ENCODE measurements at places on chromosomes 13 and 19. TPM values are rescaled to one million over a fixed set of nuclear protein-coding genes. Genes with fewer than 3 reads are reported as not detected.

DNA sequence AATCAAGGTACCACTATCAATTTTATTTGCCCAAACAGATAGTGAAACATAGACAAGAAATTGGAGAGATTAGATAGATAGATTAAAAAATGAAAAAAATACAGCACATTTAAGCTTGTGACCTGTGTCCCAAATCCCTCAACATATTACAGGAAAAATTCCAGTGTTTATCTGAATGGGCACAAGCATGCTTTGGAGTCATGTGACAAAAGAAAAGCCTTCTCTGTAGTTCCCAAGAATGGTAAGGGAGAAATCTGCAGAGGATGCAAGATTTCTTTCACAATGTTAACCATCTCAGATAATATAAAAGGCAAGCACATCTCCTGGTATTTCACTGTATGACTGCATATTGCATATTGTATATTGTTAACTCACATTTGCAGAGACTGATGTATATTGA is 168.0 kb downstream of the PCDH9 start:
- no peak for DNase-seq

DNA sequence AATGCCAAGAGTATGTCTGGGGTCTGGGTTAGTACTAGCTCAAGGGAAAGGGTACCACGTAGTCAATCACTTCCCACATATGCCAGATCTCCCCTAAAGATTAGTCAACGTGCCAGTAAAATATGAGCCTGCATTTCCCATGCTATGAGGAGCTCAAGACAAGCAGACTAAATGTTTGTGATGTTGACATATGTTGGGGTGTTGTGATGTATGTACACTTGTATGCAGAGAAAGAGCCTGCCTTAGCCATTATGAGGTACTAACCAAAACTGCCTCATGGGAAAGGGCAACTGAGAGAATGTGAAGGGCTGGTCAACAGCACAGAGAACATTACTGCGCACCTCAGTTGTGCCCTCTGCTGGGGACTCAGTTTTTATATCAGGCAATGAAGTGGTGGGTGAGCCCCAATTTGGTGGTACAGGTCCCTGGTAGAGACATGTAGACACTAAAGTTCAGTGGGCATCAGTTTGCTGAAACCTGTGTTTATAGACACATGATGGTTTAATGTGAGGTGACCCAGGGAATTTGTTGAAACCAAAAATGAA is 287.0 kb downstream of the DCT start:
- peak; percentile 57 for DNase-seq

The OR7A5 gene
- total RNA-seq = not detected

GRCh38 chr13:37144661-37145060 is 39.2 kb upstream of the CSNK1A1L start:
- no peak for DNase-seq

DNA sequence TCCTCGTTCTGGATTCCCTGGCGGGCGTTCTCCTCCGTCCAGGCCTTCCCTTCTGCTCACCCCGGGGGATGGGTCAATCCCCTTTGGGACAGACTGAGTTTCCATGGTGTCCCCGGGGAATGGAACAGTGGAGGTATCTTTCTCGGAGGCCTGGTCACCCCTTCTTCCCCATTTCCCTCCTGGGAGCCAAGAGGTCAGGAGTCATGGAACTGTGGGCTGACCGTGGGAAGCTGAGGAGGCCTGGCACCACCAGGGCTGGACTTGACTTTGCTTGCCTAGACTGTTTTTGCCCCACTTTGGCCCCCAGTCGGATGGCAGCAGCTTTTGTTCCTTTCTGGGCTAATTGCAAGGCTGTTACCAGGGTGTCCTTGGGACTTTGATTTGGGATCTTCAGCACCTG is 2.0 kb downstream of the NACC1 start:
- DNase-seq = peak; percentile 13

DNA sequence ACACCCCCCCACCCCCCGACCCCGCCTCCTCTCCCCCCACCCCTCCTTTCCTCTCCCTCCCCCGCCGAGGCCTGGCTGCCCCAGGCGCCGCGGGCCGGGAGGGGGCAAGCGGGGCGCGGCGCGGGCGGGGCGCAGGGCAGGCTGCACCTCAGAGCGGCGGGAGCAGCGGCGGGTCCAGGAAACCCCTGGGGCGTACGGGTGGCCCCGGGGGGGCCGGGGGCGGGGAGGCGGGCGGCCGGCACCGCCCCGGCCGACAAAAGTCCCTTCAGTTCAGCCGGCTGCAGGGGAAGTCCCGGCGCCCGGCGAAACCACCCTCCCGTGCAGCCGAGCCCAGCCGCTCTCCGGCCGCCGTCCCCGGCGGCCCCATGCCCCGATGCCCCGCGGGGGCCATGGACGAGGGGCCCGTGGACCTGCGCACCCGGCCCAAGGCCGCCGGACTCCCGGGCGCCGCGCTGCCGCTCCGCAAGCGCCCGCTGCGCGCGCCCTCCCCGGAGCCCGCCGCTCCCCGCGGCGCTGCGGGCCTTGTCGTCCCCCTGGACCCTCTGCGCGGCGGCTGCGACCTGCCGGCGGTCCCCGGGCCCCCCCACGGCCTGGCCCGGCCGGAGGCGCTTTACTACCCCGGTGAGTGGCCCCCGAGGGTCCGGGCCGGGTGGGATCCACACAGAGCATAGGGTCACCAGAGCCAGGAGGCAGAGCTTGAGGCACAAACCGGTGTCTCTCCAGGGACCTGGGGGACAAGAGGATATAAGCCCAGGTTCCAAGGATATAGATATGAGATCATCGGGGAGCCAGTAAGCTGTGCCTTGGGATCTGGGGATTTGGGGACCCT is at the start of gene BCL3:
Gene BCL3 (plus strand): TSS at position 283 of the 829 bp plus-strand sequence. CDS start 83 bp downstream, at position 366.
- no peak for DNase-seq

DNA sequence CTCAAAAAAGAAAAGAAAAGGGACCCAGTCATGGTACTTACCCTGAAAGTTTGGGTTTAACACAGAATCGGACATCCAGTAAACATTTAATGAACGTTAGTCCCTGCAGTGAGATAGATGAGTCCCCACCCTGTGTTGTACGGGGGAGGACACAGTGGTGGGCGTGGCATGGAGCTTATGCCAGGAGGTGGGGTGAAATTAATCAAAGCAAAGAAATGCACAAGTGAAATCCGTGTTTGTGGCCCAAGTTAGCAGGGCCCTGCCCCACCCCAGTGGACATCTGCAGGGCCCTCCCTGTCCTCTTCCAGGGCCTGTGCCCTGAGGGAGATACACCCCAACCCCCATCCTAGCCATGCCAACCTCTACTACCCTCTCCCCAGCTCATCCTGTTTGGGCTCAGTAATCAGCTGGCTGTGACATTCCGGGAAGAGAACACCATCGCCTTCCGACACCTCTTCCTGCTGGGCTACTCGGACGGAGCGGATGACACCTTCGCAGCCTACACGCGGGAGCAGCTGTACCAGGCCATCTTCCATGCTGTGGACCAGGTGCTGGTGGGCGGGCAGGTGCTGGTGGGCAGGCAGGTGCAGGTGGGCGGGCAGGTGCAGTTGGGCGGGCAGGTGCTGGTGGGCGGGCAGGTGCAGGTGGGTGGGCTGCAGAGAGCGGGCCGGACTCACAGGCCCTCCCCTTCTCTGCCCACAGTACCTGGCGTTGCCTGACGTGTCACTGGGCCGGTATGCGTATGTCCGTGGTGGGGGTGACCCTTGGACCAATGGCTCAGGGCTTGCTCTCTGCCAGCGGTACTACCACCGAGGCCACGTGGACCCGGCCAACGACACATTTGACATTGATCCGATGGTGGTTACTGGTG is 3.9 kb downstream of the MCOLN1 start:
- no peak for DNase-seq

GRCh38 chr19:45113628-45114027 is 20.6 kb downstream of the PPP1R37 start:
- DNase-seq = no peak

The GCDH gene
- 54.4 TPM for total RNA-seq

The IL11 gene
- total RNA-seq = 3.9 TPM

DNA sequence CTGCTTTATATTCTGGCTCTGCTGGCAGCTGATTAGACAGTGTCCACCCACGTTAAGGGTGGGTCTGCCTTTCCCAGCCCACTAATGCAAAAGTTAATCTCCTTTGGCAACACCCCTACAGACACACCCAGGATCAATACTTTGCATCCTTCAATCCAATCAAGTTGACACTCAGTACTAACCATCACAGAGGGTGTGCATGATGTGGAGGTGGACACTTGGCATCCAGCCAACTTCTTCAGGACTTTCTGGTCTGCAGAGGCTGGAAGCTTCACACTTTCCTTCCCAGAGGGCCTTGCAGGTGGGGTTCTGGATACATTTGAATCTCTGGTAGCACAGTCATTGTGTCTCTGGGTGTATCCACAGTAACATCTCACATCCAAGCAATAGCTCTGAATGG is 18.9 kb upstream of the IGFL1 start:
- DNase-seq = no peak

- no peak for DNase-seq
Observed at GRCh38 chr19:12098040-12098439, 33.5 kb downstream of the ZNF844 start.

The LTBP4 gene
- 115 TPM for total RNA-seq

GRCh38 chr19:17289489-17289888 is 7.8 kb downstream of the ANKLE1 start:
- peak; percentile 91 for DNase-seq

DNA sequence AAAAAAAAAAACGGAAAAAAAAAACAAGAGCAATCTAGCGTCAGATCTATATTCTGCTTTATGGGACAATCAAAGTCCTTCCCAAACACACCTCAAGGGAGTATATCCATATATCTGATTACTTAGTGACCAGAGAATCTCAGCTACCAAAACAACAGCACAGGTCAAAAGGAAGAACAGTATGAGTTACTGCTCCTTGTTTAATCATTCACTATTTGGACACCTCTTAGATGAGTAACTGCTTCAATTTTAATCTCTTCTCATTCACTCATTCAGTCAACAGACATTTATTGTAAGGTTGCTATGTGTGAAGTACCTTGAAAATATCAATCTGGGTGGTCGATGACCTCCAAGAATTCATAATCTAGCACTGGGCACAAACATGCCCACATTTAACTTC is 193.2 kb downstream of the IRS2 start:
- no peak for DNase-seq

DNA sequence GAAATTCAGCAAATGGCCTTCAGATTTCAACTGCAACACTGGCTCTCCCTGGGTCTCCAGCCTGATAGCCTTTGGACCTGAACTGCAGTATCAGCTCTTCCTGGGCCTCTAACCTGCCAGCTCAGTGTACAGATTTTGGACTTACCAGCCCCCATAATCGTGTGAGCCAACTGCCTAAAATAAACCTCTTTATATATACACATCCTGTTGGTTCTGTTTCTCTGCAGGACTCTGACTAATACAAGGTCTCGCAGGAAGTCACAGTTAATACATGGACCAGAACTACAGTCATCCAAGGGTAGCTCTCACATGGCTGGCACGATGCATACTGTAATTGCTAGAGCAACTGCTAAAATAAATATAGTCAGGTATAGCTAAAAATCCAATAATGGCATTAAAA is 85.1 kb downstream of the KATNAL1 start:
- no peak for DNase-seq

DNA sequence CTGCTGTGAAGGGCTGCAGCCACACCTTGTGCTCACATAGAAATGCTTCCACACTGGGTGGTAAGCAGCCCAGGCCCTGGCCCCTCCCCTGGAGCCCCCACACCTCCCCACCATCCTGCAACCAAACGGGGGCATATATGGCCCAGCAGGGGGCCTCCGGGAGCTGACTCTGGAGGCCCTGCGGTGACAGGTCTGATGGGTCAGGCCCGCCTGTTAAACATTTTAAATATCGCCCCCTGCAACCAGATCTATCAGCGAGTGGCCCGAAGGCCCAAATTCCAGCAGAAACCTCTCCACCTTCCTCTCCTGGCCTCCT is 48.0 kb upstream of the KATNAL1 start:
- peak; percentile 47 for DNase-seq

GRCh38 chr19:29467824-29468401 is 57.9 kb upstream of the VSTM2B start:
- peak; percentile 60 for DNase-seq

DNA sequence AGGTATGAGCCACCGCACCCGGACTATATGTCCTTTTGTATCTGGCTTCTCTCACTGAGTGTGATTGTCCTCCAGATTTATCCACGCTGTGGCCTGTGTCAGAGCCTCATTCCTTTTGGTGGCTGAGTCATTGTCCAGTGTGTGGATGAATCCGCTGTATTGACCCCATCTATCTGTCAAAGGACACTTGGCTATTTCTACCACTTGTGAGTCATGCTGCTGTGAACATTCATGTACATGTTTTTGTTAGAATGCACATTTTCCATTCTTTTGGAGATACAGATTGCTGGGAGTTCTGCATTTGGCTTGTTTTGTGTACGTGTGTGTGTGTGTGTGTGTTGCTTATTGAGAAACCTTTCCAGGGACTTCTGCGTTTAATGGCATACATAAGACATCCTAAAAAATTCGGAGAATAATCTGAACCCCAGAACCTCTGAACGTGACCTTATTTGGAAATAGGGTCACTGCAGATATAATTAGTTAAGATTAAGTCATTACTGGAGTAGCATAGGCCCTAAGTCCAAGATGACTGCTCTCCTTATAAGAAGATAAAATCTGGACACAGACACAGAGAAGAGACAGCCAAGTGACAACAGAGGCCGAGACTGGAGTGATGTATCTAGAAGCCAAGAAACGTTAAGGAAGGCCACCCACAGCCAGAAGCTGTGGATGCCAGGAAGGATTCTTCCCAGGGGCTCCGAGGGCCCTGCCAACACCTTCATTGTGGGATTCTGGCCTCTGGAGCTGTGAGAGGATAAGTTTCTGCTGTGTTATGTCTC is 4.9 kb upstream of the GIPC3 start:
- DNase-seq = no peak

DNA sequence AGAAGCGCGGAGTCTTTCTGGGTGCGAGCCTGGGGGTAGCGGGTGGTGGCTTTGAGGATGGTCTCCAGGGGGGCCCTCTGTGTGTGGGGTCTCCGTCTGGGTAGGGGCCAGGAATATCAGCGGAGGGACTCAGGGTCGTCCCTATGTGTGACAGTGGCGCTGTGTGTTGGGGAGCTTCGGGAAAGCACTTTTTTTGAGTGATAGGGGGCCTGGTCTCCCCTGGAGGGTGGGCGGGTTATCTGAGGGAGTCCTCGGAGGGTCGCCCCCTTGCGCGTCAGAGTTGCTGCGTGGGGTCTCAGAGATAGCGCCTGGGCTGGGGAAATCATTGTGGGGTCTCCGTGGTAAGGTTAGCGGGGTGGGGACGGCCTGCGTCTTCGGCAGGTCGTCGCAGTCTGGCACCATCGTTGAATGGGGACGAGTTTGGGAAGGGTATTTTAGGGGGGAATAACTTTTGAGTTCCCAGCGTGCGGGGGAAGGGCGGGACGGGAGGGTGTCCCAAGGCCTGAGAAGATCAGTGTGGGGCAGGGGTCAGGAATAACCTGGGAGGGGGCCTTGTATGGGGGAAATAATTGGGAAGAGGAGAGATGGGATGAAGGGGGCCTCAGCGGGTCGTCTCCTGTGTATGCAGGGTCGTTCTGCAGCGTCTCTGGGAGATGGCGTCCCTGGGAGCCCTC is 857 bp downstream of the IER2 start:
- DNase-seq = no peak

GRCh38 chr13:33575378-33575777 is 242.6 kb upstream of the RFC3 start:
- no peak for DNase-seq

- DNase-seq = no peak
Observed at GRCh38 chr13:75645141-75645540, 9.0 kb downstream of the LMO7 start.

The PCDH20 gene
- 0.29 TPM for total RNA-seq

The PRTN3 gene
- not detected for total RNA-seq

GRCh38 chr13:111121506-111121905 is 6.4 kb downstream of the ARHGEF7 start:
- no peak for DNase-seq

The CDX2 gene
- not detected for total RNA-seq

The IZUMO4 gene
- 3.0 TPM for total RNA-seq
